NCI-H748 treated with DMSO at 0.1 percent for 48 hours (cell line): ENCODE measurements at places on chromosomes 11 and 22.

- no peak for DNase-seq
These were observed 40.5 kb downstream of the ARHGAP1 start for GRCh38 chr11:46659908-46660307.

DNA sequence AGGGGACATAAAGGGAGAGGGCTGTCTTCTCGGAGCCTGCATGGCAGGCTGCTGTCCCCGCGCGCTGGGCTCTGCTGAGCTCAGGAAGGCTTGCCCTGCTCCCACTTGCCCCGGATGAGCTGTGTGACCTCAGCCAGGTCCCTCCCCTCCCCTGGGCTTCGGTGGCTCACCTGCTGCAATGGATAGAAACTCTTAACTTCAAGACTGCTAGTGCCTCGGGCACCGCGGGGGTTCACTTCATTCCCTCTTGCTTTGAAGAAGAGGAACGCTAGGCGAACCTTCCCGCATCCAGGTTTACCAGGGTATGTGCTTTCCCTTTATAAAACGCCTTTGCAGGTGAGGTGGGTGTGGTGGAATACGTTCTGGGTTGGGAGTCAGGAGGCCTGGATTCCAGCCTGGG, 115.0 kb downstream of the PHF21B start:
- DNase-seq = no peak

DNA sequence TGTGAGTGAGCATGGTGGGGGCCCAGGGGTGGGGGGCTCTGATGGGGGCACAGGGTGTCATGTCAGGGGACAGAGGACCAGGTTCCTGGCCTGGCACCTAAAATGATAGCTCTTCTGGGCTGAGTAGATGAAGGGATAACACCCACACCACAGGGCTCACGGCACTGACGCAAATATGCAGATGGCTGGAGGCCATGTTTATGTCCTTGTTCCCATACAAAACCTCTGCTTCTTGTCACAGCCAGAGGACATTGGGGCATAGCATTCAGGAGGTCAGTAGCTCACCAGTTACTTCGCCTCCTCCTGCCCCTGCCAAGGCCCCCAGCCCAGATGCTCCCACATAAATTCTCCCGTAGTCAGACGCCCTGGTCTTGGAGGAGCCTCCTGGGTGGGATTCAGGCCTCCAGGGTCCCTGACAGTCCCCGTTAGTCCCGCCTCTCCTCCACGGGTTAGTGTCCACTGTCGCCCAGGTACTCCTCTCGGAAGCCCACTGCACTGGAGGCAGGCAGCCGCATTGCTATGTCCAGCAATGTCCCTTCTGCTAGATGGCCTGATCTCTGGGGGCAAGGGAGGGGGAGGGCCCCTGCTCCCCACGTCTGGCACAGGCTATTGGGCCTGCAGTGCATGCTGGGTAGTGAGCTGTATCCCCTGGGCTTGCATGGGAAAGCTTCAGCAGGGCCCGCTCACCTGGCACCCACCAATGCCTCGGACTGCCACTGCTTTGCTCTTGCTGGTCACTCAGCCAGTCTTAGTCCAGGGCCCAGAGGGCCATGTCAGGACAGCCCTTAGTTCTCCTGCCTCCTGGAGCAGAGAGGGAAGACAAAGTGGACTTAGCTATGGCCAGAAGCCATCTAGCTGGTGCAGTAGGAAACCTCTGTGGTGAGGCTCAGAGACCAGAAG, 75.6 kb upstream of the MYOD1 start:
- no peak for DNase-seq

DNA sequence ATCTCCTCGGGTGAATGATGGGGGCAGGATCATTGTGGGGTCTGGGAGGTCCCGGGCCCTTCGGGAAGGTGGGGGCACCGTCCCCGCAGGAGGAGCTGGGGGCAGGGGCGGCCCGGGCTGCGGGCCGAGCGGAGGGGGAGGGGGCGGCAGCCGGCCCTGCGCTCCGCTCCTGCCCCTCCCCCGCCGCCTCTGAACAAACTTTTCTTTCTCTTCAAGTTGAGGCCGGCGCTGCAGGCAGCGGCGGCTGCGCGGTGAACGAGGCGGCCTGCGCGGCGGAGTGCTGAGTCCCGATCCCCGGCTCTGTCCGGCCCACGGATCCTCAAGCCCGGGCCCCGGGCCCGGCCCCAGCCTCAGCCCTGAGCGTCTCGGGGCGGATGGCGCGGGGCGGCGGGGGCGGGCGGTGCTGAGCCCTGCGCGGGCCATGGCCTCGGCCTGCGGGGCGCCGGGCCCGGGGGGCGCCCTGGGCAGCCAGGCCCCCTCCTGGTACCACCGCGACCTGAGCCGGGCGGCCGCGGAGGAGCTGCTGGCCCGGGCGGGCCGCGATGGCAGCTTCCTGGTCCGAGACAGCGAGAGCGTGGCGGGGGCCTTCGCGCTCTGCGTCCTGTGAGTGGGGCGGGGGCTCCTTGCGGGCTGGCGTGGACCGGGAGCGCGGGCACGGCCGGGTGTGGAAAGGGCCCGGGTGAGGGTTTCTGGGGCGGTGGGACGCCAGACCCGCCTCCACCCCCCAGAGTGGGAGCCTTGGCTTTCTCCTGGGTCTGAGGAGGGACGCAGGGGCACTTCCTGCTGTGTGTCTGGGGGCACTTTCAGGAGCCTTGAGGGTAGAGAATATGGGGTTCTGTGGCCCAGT, at the start of gene INPPL1:
Gene INPPL1 (plus strand): TSS at position 204 of the 847 bp plus-strand sequence. CDS start 218 bp downstream, at position 422.
- no peak for DNase-seq

GRCh38 chr11:64876229-64876750, 2.1 kb downstream of the EHD1 start:
- no peak for DNase-seq

DNA sequence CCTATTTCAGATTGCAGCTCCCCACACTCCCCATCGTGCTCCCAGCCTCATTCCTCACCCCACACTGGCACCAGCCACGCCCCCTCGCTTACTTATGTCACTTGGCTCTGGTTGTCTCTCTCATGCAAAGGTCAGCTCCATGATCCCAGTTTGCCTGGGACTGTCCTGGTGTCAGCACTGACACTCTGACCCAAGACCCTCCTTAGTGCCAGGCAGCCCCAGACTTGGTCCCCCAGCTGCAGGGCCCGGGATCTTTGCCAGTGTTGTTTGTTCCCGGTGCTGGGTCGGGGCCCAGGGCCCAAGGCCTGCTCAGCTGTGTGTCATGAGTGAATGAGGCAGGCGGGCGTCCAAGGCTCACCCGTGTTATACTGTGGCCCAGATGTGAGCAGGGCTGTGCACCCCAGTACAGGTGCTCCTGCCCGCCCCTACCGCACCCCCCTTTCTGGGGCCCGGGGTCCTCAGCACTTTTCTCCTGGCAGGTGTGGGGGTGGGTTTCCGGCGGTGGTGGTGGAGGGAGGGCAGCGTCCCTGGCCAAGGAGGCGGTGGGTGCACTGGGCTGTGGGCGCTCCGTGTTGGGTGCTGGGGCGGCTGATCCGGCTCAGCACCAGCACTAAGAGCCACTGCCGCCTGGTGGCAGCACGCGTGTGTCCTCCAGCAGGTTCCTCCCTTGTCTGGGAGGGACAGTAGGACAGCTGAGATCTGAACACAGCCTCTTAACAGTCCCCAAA, 19.5 kb downstream of the IL17REL start:
- no peak for DNase-seq

- peak; percentile 22 for DNase-seq
These were observed 1.8 kb downstream of the FJX1 start for GRCh38 chr11:35619855-35620640.

GRCh38 chr11:61256710-61257482, 15.9 kb downstream of the PGA5 start:
- no peak for DNase-seq

DNA sequence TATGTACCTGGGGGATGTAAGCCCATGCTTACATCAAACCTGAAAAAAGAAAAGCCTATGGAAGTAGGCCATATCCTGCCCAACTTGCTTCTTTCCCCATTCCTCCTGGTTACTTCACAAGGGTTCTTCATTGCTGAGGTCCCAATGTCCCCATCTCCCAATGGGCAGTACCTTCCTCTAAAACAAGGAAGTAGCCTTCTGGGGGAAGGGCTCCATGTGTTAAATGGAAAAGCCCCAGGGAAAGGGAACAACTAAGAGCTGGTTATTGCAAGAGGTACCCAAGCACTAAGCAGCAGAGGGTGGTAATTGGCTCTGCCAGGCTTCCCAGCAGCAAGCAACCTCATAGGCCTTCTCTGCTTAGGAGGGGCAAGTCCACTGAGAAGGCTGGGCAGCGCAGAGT, 11.3 kb downstream of the TMEM216 start:
- no peak for DNase-seq

GRCh38 chr11:12943311-12943710, 65.8 kb upstream of the RASSF10 start:
- no peak for DNase-seq

- DNase-seq = no peak
These were observed 10.5 kb upstream of the OR2AT4 start for GRCh38 chr11:75107187-75107586.

- no peak for DNase-seq
These were observed 9.5 kb downstream of the IRF7 start for GRCh38 chr11:606245-606644.
